ENCODE measurements at places on chromosomes 5 and 9.

DNA sequence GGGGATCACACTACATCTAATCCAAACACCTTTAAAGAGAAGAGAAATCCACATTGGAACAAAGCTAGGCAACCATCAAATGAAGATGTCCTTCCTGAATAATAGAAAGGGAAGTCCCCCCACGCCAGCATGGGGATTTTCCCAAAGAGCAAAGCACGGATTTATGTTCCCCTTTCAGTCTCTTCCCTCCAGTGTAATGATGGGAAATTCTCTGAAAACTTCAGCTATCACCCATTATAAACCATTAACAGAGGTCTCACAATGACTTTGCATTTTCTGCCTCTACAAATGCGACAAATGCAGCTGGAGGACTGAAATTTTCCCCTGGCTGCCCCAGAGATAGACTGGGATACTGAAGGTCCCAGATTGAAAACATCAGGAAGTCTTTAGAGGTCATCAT lies 368.7 kb downstream of the EFNA5 start:
- DNase-seq: no peak

GRCh38 chr9:78297672-78297961 lies 692 bp downstream of the PSAT1 start:
- DNase-seq: no peak

DNA sequence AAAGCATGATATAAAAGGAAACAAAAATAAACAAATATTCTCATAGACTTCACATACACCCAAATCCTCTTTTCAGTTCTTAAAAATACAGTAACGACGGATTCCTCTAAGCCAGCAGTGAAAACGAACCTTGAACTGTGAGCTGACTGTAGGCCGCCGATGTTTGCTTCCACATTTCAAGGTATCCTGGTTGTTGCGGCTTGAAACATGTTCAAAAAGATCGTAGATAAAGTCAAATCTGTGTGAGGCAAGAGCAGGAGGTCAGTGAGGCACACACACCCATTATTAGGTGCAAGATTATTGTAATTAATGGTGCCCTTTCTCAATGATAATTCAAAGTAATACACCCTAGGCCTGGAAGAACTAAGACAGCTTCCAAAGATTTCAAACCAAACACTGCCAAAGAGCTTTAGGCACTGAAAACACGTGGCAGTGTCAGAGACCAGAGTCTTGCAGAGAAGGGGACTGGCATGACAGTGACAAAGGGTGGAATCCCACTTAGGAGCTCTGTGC lies 141.2 kb upstream of the RETREG1 start:
- DNase-seq: no peak

DNA sequence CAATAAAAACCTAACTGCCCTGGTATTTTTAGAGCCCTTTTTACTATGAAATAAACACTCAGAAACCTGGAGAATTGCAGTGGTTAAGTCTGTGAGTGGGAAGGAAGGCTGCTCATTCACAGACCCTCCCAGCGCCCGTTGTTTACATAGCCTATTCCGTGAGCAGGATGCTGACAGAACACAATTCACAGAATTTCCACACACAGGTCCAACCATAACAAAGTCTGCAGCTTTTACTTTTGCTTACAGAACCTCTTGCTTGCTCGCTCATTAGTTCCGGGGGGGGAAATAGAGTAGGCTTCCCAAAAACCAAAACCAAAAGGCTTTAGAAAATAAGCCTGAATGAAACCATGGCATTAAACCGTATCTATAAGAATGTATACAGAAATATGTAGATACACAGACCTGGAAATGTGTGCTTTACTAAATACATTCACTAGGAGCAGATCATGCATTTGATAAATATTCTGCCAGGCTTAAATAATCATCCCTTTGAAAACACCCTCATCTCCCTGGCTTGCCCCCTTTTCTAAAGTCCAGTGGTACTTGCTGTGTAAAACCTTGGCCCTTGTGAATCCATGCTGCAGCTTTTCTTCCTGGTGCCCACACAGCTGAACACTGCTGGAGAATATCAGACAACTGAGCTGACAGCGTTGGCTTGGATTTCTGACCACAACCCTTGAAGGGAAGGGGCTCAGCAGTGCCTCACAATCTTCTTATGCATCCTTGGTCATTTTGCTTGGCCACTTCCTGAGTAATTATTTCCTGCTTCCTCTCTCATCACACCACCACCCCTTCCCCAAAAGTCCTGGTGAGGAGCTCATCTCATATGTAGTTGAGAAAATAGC lies 128.0 kb downstream of the FANCC start:
- DNase-seq: no peak

GRCh38 chr9:134627417-134628353 lies 13.9 kb upstream of the COL5A1 start:
- no peak for DNase-seq

DNA sequence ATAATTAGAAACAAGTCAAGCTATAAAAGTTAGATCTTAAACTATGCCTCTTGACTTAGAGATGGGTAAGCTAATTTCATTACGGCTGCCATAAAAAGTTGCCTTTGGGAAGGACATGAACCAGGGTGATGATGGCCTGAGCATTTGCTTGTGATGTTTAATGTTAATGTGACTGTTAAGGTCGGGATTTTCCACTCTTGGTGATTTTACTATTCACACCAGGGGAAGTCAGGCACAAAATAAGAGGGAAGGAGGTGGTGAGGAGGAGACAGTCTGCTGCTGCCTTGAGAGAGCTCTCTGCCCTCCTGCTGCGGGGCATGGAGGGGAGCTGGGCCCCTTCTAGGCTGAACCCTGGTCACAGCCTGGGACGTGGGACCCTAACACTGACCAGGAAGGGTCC lies 34.4 kb downstream of the AHRR start:
- no peak for DNase-seq

- no peak for DNase-seq
Observed at GRCh38 chr9:16308645-16309044, 561.8 kb downstream of the BNC2 start.

DNA sequence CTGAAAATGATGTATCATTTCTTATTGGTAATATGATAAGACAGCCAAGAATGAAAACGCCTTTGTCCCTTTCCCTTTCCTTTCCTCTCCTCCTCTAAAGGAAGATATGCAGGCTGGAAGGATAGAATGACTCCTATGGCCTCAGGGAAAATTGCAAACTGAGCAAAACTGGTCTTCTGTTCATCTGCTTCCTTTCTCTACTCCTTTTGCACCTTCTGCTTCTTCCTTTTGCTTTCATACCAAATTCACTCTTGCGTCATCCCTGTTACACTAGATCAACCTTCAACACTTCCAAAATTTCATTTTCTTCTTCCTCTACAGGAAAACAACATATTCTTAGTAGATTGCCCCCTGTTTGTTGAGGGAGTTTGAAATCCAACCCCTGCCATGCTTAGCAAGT lies 234.1 kb downstream of the ADAMTS6 start:
- no peak for DNase-seq

DNA sequence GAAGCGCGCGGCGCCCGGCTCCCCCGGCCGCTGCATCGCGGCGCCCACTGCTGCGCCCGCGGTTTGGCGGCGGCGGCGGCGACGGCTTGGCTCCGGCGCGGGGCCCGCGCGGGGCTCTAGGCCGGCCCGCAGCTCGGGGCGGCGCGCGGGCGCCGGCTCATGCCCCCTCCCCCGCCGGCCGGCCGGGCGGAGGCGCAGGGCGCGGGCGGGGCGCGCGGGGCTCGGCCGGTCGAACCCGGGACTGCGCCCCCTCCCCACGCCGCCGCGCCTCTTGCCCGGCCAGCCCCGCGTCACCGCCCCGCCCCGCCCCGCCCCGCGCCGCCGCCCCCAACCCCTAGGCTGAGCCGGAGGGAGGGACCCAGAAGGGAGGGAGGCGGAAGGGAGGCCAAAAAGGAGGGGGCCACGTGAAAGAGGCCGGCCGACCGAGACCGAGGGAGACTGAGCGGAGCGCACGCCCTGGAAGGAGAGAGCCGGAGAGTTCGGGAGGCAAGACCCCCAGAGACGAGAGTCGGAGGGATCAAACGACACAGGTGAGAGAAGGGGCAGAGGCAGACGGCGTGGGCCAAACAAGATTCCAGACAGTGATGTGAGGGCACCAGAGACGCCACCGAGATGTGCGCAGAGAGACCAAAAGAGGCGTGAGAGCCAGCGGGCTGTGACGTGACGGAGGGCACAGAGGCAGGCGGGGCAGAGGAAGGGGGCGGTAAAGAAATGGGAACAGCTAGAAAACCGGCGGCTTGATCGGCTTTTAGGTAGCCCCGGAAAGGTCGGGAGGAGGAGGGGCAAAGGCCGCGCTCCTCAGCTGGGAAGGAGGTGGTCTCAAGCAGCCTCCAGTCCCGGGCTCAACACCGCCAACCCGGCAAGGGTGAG lies at the start of gene BARX1:
TSS of gene BARX1 (minus strand) at position 245 of the 870 bp plus-strand sequence. CDS start at position 36, 209 bp downstream.
- DNase-seq: no peak

Measured in hematopoietic multipotent progenitor cell (in vitro differentiated cells).